Keratinocyte (primary cell): ENCODE measurements at places on chromosomes 11 and 22. TPM values are rescaled to one million over a fixed set of nuclear protein-coding genes. Genes with fewer than 3 reads are reported as not detected.

- DNase-seq: no peak
Measured at GRCh38 chr22:23673050-23673620, 17.7 kb upstream of the RGL4 start.

- no peak for DNase-seq
Measured at GRCh38 chr11:117361432-117361831, 33.8 kb downstream of the CEP164 start.

GRCh38 chr11:59602432-59602831 lies 13.1 kb downstream of the OSBP start:
- no peak for DNase-seq

DNA sequence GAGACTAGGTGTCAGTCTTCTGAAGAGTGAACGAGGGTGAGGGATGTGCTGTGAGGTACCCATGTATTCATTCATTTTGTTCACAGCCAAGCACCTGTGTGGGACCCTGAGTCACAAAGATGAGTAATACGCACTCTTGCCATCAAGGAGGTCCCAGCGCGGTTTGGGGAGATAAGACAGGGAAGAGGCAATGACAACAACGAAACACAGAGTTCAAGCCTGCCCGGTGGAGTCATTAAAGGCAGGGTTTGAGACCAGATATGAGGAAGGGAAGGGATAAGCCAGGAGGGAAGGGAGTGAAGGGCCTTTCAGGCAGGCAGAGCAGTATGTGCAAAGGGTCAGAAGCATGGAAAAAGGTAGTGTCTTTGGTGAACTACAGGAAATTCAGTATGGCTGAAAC lies 4.6 kb downstream of the DCHS1 start:
- no peak for DNase-seq

DNA sequence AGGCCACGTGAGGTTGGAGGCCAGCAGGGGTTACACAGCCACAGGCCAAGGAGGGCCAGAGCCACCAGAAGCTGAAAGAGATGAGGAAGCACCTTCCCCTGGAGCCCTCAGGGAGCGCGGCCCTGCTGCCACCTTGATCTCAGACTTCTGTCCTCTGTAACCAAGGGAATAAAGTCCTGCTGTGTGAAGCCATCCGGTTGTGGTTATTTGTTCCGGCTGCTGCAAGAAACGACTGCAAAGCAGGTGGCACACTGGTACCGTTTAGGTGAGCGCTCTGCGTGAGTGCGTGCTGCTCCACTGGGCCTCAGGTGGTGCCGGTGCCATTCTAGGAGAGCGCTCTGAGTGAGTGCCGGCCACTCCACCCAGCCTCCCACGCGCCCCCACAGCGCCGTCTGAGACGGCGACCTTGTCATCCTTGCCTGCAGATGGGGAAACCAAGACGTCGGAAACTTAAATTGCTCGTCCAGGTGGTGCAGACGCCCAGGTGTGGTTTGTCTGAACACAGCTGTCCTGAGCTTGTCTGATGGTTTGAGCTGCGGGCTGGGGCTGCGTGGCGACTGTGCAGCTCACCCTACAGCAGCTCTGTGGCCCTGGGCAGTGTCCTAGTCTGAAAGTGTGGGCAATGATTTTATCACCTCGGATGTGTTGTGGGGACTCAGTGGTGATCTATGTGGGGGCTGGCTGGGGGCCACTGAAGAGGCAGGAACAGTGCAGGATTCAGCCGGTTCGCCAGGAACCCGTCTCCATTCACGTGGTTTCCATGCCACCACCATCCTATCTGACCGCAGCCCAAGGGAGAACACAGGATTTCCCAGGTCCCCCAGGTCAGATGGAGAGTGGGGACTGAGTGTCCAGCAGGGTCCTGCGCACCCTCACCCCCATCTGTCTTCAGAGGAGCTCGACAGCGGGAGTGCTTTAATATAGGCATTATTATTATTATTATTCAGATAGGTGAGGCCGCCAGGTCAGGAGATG lies 4.6 kb upstream of the MRGPRG start:
- no peak for DNase-seq

DNA sequence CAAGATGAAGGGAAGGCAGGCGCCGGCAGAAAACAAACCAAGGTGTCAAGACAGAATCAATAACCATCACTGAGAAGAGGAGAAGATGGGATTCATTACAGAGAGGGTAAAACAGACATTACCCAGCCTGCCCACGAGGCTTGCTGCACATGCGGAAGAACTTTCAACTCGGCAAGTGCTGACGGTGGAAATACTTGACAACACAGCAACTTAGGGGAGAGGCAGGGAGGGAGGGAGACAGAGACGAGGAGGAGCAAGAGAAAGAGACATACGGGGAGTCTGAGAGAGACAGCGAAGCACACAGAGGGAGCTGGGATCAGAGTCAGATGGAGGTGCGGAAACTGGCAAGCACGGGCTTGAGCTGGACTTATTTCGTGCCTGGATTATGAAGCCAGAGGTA lies 129.3 kb upstream of the NECTIN1 start:
- DNase-seq: no peak

DNA sequence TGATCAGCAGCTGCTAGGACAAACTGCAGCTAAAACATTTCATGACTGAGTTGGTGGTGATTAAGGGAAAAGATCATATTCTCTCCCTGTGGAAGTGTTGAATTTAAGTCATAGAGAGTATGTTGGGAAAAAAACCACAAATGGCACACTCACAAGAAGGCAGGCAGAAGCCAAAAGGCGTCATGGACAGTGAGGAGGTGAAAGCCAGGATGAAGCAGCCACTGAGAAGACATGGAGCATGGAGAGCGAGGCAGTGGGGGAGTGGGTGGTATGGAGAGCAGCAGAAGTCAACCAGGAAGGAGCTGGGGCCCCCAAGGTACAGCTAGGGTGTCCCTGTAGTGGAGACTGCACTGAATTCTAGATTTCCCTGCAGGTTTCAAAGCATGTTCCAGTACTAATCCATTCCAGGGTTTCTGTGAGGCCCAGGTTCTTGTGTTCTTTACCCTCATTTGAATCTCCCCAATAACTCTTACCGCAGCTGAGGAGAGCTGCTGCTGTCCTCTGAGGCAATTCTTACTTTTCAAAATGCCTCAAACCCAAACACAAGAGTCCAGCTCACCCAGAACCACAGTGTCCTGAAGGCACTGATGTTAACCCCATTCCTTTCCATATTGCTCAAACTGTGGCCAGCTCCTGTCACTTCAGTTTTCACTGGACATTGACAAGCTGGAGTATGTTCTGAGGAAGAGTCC lies 191.8 kb upstream of the E2F8 start:
- DNase-seq: no peak

DNA sequence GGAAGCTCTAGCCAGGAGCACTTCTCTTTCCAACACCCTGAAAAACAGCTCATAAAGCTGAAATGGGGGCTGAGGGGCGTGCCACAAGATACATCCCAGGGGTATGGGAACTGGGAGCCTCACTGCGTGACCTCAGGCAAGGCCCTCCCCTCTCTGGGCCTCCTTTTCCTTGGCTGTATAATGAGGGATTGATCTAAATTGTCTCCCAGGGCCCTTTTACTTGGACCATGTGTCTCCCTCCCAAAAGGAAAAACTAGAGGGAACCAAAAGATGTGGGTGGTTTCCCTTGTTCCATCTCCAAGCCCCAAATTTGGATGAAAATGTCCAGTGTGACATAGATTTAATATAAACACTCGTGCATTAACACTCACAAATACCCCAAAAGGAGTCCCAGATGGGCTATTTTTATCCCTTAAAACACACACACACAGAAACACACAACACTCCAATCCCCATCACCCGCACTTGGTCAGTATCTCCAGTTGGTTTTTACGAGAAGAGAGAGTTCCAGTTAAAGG lies 25.9 kb upstream of the SMTN start:
- DNase-seq: no peak

MFNG gene
- 4.1 to 5.9 TPM (median 5.8 TPM) in 3 replicates for polyA plus RNA-seq

GRCh38 chr22:46909237-46910030 lies 147.0 kb downstream of the TBC1D22A start:
- no peak for DNase-seq

- no peak for DNase-seq
Measured at GRCh38 chr22:17787241-17787640, 13.0 kb upstream of the BID start.

DNA sequence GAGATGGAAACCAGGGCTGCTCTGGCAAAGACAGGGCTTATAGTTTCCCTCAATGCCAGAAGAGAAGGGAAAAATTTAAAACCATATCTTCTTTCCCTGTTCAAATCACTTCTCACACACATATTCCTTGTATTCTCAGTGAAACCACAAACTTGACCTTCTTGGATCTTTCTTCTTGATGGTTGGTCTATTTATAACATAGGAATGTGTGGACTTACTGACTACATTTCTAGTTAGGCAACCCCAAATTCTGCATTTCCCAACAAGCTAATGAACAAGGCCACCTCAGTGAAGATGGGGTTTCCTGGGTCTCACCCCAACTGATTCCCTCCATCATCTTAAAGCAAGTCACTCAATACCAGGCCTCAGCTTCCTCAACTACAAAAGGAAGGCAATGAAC lies 3.8 kb upstream of the QSER1 start:
- no peak for DNase-seq
